ENCODE measurements at places on chromosomes 1 and 21.

DNA sequence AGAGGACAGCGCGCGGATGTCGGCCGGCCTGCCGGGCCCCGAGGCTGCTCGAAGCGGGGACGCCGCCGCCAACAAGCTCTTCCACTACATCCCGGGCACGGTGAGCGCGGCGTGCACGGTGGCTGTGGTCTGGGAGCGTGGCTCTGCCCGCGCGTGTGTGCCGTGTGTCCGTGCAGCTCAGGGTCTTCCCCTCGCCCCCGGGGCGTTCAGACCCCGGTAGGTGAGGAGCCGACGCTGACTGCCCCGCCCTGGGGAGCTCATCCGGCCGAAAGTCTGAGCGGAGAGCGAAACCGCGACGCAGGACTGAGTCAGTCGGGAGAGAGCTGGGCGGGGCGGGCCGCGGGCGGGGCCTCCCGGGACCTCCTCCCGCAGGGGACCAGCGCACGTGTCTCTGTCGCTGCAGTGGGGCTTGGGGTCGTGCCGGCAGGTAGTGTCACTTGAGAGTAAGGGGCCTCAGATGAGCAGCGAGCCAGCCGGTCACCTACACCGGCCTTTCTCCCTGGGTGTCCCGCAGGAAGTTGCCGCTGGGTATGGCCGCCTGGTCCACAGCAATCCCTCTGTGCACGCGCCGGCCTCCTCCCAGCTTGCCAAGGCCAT is 520 bp downstream of the PLEKHN1 start:
- no peak for DNase-seq

- DNase-seq, result no peak
Measured at GRCh38 chr1:175443332-175443731, 250.8 kb upstream of the KIAA0040 start.

DNA sequence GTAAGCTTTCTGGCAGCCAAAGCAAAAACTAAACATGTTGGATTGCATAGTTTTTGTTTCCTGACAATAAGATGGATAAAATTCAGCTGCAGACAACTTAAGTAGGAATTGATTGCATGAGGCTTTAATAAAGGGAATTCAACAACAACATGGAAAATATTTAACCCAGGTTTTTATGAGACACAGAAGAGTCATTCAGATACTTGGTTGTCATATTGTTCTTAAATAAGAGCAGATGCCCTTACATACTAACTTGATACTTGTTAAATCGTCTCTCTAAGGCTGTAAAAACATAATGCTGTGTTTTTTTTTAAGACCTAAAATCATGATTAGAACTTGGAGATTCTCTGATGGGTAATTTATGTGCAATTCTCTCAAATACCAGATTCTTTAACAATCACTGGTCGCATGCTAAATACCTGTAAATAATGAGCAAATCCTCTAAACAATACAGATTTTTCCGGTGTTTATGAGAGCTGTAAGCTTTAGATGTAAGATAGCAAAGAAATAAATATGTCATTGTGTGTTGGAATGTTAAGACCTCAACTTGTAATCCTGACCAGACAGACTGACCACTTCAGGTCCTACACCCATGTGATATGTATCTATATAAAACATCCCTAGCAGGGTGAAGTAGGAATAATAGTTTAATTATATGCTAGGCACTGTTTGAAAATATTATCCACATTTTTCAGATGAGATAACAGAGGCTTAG is 37.8 kb upstream of the CD34 start:
- no peak for DNase-seq

GRCh38 chr1:911875-912739 is 11.6 kb upstream of the SAMD11 start:
- DNase-seq, result no peak

DNA sequence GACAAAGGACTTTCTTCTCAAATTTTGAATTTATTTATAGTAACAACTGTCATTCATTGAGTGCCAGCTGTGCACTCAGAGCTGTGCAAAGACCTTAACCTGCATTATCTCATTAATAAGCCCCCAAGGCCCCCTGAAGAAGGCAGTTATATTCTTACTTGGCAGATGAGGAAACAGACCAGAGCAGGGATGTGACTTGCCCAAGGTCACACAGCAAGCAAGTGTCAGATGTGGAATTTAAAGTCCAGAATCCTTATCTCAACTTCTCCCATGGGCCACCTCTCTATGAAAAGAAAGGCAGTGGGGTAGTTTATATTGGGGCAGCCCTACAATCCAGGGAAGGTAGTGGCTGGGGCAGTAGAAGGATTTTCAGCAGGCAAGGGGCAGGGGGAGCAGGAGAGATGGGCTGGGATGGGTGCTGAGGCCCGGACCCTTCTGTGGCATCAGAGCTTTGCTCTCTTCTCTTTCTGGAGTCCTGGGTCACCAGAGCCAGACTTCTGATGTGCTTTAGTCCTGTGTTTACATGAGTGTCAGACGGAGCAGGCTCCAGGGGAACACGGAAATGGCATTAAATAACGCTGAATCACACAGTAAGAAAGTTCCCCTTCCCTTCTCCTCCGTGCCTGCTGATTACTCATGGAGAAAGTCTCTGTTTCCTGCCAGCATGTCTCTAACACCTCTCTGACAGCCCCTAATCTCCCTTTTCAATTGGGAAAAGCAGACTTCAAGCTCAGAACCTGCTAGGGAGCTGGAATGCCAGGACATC is 39.5 kb downstream of the EPHB2 start:
- no peak for DNase-seq

DNA sequence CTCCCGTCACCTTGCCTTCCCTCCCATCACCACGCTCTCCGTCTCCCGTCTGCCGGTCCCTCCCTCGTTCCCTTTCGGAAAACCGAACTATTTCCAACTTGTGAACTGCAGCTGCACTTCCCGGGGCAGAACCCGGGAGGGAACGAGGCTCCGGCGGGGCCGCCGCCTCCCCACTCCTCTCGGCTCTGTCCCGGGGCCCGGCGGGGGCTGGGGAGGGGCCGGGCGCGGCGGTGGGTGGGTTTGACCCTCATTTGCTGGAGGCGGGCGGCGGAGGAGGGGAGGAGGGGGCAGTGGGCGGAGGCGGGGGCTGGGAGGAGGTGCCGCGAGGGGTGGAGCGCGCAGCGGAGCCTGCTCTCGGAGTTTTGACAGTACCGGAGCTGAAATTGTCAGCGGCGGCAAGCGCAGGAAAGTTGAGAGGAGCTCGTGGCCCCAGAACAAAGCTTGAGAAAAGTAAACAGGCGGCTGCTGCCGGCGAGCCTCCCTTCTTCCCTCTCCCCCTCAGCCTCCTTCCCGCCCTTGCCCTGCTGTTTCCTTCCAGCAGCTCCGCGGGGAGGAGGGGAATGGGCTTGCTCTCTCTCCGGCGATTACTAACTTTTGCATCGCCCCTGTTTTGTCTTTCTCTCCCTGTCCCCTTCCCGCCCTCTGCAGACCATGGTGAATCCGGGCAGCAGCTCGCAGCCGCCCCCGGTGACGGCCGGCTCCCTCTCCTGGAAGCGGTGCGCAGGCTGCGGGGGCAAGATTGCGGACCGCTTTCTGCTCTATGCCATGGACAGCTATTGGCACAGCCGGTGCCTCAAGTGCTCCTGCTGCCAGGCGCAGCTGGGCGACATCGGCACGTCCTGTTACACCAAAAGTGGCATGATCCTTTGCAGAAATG is 2.9 kb downstream of the LMO4 start:
- DNase-seq, result peak; percentile 74

- DNase-seq, result no peak
Measured at GRCh38 chr1:6785318-6785727, at the start of gene CAMTA1. CAMTA1 (plus strand) TSS chr1:6785454; CDS start chr1:6785531, 77 bp downstream.

DNA sequence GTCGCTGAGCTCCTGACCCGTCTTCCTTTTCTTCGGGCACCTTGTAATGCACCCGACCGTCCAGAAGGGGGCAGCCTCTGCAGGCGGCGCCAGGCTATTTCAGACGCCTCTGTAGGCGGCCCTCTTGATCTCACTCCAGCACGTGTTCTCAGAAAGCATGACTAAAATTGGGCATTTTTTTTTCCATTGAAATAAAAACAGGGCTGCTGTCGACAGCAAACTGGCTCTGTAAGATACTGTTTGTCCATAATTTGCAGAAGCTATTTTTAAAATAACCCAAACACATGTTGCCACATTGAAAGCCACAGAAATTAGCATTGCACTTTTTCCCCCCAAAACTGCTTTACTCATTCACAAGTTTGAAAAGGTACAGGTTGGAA is 78.0 kb downstream of the STUM start:
- DNase-seq, result peak; percentile 77

DNA sequence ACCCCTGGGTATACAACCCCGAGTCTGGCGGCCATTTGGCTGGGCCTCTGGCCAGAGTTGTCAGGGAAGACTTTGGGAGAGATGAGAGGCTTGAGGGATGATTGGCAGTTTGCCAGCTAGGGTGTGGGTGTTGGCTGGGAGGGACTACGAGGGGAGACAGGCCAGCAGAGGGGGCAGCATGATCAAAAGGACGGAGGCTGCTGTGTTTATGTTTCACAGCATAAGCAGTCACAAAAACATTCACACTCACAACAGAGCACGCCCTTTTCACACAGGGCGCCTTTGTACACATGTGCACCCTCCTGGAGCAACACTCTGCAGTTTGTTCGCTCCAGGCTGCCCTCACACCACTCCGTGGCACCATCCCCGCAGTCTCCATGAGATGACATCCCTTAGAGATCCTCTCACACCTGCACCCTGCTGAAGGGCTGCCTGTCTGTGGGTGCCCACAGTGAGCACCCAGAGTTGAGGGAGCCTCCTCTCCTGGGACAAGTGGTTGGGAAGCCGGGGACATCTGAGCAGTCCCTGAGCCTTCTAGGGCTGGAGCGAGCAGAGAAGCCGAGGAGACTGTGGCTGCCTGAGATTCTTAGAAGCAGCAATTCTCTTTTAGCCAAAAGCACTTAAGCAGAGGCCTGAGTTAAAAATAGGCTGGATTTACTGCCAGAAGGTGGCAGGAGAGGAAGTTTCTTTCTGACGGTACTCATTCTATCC is 15.4 kb downstream of the EFNA3 start:
- no peak for DNase-seq

- DNase-seq, result peak; percentile 39
Measured at GRCh38 chr1:62299426-62300200, 19.6 kb downstream of the KANK4 start.

DNA sequence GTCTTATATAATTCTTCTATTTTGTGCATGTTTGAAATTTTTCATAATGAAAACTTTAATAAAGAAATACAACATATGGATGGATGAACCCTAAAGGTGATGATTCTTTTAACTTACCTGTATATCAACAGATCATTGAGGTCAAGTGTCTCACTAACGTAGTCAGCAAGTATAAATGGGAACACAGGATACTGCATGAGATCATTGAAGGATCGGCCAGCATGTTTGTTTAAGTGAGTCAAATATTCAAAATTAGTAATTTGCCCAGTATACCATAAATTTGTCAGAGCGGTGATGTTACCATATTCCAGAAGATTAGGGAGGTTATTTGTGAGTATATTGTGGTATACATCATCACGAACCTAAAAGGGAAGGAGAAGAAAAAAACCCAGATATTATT is 71.0 kb upstream of the GNG4 start:
- no peak for DNase-seq

- no peak for DNase-seq
Measured at GRCh38 chr1:156257711-156258110, 9.9 kb upstream of the PAQR6 start.

DNA sequence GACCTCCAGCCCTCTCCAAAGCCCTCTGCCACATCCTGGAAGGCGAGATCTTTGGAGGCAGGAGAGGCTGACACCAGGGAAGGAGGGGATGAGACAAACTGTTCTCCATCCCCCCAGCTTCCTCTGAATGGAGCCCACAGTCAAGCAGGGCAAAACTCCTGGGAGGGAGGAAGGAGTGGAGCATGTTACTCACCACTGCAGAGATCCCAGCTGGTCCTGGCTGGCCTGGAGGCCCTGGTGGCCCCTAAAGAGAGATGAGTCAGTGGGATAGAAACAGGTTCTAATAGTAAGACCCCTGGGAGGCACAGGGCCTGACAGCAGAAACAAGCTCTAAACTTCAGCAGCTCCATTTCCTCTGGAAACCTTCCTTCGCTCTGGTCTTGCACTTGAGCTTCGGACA is 14.0 kb upstream of the PEF1 start:
- DNase-seq, result no peak

- DNase-seq, result no peak
Measured at GRCh38 chr21:15514073-15514946, 215.5 kb upstream of the USP25 start.

DNA sequence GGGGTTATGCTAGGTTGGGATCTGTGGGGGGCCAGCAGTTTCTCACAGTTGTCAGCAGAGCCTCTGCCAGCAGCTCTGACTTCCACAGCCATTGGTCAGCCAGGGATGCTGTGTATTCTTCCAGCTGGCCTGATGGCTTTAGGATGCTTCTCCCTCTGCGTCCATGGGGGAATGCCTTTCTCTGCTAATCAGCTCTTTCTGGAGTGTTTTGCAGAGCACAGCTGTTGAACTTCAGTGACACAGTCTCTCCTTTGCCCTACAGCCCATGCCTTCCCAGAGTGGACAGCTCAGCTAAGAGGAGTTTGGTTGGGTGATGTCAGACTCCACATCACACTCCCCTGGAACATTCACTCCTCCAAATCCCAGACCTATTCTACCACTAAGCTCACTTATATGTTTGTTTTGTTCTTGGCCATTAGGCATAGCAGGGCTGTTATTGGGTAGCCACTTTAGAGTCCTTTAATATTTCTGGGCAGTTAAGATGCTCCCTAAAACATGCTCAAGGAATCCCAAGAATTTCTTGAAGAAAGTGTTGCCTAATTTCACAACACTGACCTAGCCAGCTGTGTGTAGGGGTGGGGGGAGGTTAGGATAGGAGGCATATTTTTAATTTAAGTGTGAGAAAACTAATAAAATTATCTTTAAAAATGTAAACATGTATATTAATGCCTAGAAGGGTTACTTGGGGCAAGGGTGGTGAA is 75.3 kb upstream of the KIAA0040 start:
- DNase-seq, result no peak

DNA sequence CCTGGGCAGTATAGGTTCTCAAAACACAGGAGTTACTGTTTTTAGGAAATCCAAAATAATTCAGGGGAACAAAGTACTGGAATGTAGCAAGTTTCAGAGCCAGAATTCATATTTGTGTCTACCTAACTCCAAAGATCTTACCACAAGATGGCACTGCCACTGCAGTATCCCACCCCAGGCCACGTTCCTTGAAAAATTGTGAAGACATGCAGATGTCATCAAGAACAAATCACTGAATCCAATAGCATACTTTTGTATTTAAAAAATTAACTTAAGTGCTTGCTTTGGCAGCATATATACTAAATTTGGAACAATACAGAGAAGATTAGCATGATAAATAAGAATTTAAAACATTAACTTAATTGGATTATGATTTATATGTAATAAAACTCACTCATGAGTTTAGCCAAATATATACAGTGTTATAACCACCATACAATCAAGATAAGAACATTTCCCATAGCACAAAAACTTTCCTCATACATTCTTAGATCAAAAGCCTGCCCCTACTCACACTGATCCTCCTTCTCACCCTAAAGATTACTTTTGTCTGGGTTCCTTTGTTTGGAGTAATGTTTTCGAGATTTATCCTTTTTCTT is 209.9 kb downstream of the FAF1 start:
- DNase-seq, result peak; percentile 16

DNA sequence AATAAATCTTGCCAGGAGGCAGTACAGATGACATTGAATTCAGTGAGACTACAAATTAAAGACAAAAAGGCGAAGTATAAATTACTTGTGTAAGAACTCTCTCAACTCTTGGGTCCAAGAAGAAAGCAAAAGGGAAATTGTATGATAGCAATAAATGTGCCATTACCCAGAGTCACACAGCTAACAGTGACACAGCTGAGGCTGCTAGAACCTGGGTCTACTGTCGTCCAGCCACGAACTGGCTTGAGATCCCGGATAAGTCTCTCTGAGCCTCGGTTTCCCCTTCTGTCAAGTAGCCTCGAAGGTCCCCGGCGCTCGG is 362 bp upstream of the ROR1 start:
- no peak for DNase-seq
